Ecto neural progenitor cell (in vitro differentiated cells): ENCODE measurements at places on chromosomes 7 and 10.

DNA sequence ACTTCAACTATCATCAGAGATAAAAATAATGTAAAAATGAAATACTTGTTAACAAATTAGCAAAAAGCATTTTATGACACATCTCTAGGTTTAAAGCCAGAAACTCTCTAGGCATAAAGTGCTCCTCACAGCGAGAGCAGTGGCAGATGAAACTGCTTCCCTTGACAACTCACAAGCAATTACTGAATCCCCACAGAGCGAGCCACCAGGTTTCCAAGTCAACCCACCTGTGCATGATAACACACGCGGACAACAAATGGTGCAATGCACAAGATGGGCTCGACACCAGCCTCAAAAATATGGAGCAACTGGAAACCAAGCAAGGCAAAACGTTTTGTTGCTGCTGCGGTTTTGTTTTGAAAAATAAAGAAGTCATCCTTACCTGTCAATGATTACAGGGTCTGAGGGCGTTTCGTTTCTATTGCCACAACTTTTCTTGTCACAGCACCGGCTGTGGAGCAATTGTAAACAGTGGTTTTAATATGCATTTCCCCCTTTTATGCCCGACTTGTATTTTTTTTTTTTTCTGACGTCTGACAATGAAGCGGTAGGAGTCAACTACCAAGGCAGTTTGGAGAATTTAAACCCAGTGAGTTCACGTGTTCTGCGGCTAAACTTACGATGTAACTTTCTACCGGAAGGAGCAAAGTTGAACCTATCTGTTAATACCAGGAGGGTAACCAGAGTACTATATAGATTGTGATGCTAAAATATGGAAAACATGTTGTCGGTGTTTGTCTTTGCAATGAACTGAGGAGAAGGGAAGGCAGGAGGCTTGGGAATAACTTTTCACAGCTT lies 7.0 kb downstream of the EBF3 start:
- no peak for DNase-seq

GRCh38 chr10:93039721-93040120 lies 20.9 kb upstream of the CYP26C1 start:
- no peak for DNase-seq

GRCh38 chr7:152521420-152522337 lies 85.9 kb upstream of the KMT2C start:
- no peak for DNase-seq

- no peak for DNase-seq
Measured at GRCh38 chr10:20747782-20748181, 149.3 kb downstream of the NEBL start.

DNA sequence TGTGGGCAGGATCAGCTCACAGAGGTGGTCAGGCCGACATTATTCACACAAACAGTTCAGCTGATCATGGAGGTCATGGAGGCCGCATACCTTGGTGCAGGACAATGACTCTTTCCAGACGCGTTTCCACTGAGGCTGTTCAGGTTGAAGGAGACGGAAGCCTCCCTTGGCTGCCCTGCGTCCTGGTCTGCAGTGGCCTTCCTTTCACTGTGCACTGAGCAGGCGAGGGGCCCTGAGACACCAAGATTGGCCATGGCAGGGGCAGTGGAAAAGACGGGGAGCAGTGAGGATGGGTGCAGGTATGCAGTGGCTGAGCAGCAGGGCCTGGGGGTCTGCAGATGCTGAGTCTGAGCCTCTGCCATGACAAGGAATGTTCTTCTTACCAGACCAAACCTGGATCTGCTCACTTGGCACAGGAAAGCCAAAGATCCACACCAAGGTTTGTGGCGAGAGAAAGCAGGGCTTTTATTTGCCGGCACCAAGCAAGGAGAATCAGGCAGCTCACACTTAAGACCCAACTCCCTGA lies 263.3 kb downstream of the GLRX3 start:
- peak; percentile 32 for DNase-seq

- DNase-seq: no peak
Measured at GRCh38 chr7:17205910-17206309, 92.5 kb upstream of the AHR start.

DNA sequence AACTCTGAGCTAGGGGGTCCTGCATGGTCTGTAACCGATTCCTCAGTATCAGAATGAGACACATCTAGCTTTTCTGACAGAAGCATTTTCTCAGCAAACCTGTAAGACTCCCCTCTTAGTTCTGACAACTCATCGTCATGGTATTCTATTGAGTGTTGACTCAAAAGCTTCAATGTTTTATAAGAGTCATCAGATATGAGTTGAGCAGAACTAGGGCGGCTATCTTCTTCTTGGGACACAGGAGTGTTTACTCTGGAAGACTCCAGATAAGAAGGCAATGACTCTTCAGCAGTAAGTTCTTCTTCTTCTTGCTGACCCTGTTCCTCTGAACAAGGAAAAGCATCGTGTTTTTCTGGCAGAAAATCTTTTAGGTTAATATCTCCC lies 167.0 kb upstream of the CCDC6 start:
- no peak for DNase-seq

DNA sequence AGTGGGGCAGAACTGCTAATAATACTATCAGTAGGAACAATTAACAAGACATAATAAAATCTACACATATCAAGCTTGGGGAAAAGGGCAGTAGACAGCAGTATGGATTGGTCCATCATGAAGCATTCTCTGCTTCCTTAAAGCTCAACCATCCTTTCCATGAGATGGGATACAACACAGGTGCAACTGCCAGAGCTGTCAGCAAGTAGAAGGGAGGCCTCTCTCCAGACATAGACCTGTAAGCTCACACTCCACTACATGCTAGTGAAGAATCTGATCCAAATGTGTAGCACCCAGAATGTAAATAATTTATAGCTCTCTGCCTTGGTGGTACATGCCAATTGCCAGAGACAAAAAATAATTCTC lies 41.5 kb upstream of the ANAPC16 start:
- DNase-seq: no peak

DNA sequence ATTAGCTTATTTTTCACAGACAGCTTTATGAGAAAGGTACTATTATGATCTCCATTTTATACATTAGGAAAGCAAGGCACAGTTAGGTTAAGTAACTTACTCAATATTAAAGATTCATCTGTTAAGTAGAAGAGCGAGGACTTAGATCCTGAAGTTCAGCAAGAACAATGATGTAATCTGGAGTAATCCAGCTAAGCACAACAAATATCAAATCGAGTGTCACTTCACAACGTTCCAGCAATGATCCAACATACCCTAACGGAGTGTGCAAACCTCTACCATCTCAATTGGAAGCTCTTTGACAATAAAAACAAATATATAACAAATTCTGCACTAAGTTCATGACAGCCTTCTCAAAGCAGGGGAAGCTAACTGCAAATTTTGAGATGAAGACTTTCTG lies 121.3 kb downstream of the CALCR start:
- no peak for DNase-seq

GRCh38 chr10:109616359-109616980 lies 306.8 kb downstream of the XPNPEP1 start:
- DNase-seq: no peak

- DNase-seq: no peak
Measured at GRCh38 chr7:151647006-151647405, 127.3 kb upstream of the RHEB start.

DNA sequence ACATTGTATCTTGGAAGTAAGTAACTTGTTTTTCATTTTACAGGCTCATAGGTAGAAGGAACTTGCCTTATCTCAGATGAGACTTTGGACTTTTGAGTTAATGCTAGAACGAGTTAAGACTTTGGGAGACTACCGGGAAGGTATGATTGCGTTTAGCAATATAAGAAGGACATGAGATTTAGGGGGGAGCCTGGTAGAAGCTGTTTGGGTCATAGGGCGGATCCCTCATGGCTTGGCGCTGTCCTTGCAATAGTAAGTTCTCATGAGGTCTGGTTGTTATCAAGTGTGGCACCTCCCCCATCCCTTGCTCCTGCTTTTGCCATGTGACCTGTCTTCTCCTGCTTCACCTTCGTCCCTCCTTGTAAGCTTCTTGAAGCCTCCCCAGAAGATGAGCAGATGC lies 110.3 kb downstream of the MKX start:
- DNase-seq: no peak

DNA sequence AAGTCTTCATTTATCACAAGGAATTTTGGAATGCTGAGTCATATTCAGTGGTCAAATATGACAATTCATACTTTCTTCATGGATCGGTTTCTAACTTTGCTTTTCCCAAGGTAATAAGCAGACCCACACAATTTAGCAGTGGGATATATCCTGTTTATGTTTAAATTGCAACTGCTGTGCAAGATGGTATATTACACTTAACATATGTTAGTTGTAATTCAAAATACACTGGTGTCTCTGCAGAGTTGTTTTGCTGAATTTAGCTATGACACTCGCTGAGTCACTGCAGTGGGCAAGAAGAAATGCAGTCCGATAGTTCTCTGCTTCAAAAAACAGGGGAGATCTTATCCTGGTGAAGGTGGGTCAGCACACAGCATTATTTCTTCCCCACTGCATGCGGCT lies 194.8 kb upstream of the PTN start:
- no peak for DNase-seq

DNA sequence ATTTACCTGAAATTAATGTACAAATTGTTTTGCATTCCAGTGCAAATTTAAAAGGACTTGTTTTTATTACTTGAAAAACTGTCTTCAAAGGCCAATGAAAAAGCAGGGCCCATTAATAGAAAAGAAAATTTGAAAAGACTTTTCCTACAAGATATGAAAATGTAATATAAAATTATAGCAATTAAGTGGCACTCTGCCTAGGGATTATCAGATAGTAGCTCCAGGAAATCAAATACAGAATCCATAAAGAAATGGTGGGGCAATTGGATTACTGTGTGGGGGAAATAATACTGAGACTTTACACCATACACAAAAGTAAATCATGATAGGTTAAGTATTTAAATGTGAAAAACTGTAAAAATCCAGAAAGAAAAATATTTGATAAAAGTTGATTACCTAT lies 89.7 kb downstream of the GLCCI1 start:
- DNase-seq: no peak

GRCh38 chr7:79296553-79297320 lies 156.7 kb downstream of the MAGI2 start:
- no peak for DNase-seq

DNA sequence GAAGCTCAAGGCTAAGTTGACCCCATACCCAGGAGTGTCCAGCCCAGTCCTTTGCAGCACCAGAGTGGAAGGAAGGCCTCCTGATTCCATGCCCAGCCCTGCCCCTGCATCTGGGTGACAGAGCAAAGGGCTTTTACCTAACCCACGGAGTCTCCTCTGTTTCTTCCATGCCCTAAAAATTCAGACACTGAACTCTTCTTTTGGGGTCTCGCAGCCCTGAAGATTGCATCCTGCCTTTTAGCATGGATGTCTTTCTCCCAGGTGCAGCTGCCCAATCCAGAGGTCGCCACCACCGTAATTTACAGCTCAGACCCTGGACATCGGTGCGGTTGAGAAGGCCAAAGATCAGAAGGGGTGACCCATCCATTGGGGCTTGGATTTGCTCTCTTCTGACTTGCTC lies 50.8 kb downstream of the CXCL12 start:
- DNase-seq: no peak

DNA sequence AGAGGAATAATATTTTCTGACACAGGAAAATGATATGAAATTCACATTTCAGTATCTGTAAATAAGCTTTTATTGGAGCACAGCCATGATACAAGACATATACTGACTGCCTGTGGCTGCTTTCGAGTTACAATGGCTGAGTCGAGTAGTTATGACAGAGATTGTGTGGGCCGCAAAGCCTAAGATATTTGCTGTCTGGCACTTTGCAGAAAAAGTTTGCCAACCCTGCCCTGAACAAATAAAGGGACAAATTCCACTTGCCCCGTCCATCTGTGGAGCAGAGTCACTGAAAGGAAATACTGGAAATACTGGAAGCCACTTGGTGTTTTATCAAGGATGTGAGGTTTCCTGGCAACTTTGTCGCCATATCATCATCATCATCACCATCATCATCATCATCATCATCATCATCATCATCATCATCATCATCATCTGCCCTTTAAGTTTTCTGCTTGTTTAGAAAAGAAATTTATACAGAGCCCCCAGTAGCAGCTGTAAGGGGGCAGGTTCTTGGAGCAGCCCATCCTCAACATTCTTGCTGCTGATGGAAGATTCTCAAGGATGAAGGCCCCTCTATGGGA lies 85.8 kb downstream of the TCF7L2 start:
- DNase-seq: no peak

DNA sequence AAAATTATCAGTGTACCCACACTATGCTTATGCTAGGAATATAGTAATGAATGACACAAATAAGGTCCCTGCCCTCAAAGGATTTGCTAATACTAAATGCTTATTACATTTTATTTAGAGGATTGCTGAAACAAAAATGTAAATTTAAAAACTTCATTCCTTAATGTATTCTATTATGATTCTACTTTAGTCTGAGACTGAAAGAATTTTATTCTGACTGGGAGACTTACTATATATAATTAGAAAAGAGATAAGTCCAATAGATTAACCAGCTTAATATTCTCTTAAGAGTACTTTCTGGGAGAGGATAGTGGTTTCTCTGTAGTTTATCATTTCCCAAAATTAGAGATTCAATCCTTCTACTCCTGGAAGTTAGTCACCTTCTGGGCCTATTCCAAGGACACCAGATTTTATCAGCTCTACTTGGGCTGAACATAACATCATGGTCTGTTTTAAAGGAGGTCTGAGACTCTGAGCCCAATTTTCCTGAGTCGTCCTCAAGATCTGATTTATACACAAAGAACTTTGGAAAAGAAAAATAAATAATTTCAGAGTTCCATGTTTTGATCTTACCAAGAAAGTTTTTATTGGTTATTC lies 41.1 kb downstream of the ASZ1 start:
- DNase-seq: no peak

GRCh38 chr7:43583424-43584194 lies 701 bp downstream of the STK17A start:
- DNase-seq: peak; percentile 81

DNA sequence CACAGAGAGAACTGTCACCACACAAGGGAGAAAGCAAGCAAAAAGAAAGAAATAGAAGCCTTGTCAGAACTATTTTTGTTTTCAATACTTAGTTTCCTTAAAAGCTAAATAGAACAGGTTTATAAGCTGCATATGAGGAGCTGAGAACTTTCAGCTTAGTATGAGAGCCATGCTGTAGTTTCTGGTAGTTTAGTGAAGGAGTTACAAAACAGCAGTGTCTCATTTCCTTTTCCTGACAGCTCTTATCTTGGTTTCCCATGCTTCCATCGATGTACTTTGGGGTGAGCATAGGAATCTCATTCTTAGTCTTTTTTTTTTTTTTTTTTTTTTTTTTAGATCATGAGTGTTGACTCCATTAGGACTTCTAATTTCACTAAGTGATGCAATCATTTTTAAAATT lies 8.6 kb upstream of the CHRM2 start:
- DNase-seq: no peak

GRCh38 chr10:31782701-31783100 lies 145.9 kb downstream of the ARHGAP12 start:
- DNase-seq: no peak

- no peak for DNase-seq
Measured at GRCh38 chr10:77554996-77555397, 82.6 kb downstream of the KCNMA1 start.

GRCh38 chr10:46546591-46547540 lies 9.6 kb downstream of the GPRIN2 start:
- DNase-seq: peak; percentile 42

- no peak for DNase-seq
Measured at GRCh38 chr7:92809397-92809759, 27.0 kb downstream of the CDK6 start.

- no peak for DNase-seq
Measured at GRCh38 chr10:96260014-96260413, 11.4 kb downstream of the BLNK start.
